Fibroblast of skin of left biceps (primary cell): ENCODE measurements at places on chromosomes 12 and 14.

DNA sequence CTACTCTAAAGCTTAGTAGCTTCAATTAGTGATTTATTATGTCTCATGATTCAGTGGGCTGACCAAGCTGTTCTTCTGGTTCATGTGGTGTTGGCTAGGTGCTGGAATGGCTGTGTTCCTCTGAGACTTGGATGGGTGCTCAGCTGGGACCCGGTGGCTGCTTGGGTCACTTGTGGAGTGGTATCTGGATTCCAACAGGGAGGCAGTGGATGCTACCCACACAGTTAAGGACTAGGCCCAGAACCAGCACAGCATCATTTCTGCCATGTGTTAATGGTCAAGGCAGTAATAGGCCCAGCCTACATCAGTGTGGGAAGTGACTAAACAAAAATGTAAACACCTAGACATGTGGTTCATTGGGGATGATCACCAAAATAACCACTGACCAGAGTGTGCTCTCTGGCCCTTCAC, 72.2 kb downstream of the FGD4 start:
- DNase-seq, result no peak

DNA sequence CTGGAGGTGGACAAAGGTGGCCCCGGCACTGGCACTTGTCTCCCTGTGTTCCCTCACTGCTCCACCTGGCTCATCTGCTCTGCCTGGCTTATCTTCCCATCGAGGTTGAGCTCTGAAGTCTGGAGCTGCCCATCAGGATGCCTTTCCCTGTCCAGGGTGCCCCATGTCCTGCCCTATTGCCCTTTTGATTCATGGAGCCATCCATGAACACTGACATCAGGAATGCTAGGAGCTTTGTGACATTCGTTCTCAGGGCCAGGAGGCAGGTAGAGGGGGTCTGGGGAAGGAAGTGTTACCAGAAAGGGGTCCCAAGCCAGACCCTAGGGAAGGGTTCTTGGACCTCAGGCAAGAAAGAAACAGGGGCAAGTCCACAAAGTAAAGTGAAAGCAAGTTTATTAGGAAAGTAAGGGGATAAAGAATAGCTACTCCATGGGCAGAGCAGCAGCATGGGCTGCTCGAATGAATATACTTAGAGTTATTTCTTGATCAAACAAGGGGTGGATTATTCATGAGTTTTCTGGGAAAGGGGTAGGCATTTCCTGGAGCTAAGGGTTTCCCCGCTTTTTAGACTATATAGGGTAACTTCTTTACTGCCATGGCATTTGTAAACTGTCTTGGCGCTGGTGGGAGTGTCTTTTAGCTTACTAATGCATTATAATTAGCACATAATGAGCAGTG, 51.6 kb downstream of the RIN3 start:
- no peak for DNase-seq

- no peak for DNase-seq
These were observed 249.0 kb downstream of the AACS start for GRCh38 chr12:125314051-125314755.

GRCh38 chr14:77175843-77176242, 5.8 kb upstream of the TMEM63C start:
- DNase-seq, result no peak

GRCh38 chr12:97075934-97076630, 169.0 kb downstream of the NEDD1 start:
- no peak for DNase-seq

DNA sequence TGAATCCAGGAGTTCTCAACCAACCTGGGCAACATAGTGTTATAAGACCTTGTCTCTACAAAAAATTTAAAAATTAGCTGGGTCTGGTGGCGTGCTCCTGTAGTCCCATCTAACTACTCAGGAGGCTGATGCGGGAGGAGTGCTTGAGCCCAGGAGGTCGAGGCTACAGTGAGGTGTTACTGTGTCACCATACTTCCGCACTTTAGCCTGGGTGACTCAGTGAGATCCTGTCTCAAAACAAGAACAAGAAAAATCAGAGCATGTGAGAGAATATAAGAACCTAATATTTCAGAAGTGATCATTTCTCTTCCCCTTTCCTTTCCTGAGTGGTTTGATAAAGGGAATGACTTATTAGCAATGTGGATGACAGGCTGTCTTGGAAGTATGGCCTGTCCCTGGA, 9.5 kb downstream of the TRAF3 start:
- DNase-seq, result no peak

DNA sequence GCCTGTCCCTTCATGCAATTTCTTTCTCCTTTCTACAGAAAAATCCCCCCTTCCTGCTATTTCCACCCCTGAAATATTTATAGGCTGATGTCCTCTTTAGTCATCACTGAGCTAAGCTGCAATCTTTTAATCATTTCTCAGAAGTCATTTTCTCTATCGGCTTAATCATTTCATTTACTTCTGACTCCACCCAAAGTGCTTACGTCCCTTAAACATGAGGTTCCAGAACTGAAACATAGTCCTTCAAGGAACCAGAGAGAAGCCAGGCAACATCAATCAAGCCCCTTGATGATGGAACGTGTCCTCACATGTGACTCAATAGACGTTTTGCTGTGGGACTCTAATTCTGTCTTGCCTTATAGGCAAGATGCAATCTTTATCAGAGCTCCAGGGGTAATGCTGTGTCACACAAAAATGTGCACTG, 148.7 kb upstream of the KRR1 start:
- DNase-seq, result peak; percentile 54

DNA sequence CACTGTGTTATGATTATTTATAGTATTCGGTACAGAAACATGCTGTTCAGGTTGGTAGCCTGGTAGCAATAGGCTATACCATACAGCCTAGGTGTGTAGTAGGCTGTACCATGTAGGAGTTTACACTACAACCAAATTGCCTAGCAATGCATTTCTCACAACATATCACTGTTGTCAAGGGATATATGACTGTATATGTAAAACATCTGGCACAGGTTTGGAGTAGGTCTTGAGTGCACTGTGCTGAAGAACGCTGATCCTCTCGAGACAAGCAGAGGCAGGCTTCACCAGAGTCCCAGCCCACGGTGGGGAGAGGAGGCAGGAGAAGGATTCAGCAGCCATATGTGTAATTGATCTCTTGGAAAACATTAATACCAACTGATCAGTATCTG, 15.0 kb upstream of the TBX5 start:
- DNase-seq, result no peak

GRCh38 chr12:6782119-6782518, 7.2 kb upstream of the CD4 start:
- no peak for DNase-seq

- no peak for DNase-seq
These were observed 41.9 kb upstream of the ABCC9 start for GRCh38 chr12:21983095-21983494.

GRCh38 chr14:31096255-31096654, 70.1 kb upstream of the STRN3 start:
- no peak for DNase-seq

GRCh38 chr12:125221602-125222001, 156.4 kb downstream of the AACS start:
- no peak for DNase-seq

DNA sequence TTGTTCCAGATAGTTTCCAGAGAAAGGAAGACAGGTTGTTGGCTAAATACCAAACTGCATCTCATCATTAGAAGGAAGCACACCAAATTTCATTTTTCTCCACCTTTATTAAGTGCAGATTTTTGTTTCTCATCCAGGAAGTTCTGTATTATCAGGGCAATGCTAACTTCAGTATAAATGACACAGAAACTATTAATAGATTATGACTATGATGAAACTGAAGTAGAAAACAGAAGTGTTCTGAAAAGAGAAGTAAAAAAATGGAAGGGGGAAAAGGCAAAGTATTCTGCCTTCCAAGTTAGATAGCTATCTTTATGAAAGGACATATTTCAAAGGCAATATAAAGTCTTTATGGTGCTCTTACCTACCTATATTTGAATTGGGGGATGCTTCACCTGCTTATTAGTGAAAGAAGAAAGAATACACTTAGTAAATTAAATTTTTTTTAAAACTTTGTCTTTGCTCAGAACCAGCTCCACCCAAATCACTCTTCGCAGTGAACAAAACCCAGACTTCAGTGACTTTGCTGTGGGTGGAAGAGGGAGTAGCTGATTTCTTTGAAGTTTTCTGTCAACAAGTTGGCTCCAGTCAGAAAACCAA, 223.9 kb downstream of the PTPRO start:
- no peak for DNase-seq

DNA sequence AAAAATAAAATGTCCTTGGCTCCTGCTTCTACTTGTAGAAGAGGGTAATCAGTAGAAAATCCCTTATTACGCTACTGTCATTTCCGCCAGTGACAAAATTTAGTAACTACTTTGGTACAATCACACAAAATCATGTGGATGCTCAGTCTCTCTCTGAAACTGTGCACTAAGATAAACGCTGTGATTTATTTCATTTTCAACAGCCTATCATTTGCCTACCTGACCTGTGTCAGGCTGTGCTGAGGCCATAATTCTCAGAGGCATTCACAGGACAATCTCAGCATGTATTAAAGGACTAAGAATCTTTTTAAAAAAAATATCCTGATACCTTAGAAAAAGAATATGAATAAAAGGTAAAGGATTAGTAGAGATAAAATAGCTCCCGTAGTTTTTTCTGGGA, 226.0 kb downstream of the RASSF9 start:
- no peak for DNase-seq

GRCh38 chr12:121404734-121405133, 4.8 kb downstream of the RNF34 start:
- no peak for DNase-seq

DNA sequence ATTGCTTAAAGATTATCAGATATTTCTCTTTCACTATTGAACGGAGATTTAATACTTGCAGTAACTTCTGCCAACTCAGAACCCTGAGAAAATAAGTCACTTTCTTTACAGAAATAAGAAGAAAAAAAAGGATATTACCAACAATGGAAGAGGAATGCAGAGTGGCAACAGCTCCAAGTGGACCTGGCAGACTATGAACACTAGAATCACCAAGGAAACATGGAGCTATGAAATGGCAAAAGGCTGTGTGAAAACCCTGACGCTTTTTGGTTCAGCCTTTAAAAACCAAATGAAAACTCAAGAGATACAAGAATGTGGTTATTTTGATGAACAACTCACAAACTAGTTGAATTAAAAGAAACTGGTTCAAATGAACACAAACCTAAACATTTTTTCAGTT, 17.7 kb downstream of the DTD2 start:
- DNase-seq, result no peak

GRCh38 chr14:76767681-76768656, 6.7 kb downstream of the VASH1 start:
- DNase-seq, result no peak

DNA sequence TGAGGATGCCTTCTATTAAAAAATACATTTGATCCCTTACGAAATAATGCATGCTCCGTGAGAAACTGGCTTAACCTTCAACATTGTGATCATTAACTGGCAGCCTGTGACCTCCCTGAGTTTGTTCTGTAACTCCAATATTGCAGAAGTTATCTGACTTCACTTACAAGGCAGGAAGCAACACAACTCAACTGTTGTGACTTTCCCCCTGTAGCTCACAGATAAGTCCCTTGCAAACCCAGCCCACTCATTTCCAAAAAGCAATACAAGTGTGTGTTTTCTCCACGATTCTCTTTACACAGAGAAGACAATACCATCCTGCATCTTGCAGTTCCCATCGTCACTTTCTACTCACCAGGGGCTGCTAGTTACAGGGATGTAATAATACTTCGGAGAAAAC, 304.7 kb upstream of the TMEM132C start:
- DNase-seq, result no peak

- no peak for DNase-seq
These were observed 22.6 kb downstream of the FRS2 start for GRCh38 chr12:69492739-69493138.

DNA sequence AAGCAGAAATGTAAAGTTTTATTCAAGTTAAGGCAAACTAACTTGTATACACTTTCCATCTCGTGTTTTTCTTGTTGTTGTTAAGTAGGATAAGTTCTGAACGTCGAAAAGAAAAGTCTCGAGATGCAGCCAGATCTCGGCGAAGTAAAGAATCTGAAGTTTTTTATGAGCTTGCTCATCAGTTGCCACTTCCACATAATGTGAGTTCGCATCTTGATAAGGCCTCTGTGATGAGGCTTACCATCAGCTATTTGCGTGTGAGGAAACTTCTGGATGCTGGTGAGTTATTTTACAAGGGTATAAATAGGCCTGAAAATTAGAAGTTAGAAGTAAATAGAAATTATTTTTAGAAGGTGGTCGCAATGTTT, 25.0 kb downstream of the HIF1A start:
- no peak for DNase-seq

DNA sequence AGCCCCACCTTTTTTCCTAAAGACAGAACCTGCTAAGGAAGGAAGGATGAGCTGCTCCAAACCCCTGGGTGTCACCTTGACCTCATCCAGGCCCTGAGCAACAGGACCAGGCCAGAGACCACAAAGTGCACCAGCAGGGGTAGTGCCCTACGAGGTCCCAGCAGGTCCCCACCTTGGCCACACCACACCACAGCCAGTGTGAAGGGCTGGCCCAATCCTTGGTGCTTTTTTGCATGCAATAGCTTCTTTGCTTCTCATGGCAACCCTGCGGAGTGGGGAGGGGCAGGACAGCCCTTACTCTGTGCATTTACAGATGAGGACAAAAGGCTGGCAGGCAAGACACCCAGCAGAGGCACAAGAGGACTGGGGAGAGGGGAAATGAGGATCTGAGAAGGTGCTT, 352.6 kb downstream of the BCL11B start:
- DNase-seq, result no peak

GRCh38 chr12:55725556-55725955, 3.3 kb downstream of the CD63 start:
- no peak for DNase-seq

DNA sequence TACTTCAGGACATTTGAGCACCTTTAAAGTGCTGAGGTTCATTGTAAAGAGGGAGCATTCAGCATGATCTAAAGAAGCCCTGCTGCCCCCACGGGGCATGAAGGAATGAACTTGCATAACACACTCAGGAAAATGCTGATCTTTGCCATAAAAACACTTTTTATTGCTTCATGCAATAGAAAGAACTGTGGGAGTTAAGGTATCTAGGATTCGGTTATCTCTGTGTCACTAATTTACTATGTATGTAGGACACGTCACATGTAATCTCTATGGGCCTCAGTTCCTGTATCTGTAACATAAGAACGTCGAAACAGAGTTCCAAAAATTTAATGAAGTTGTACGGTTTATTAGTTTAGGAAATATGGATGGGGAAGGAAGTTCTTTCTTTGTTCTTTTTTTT, 33.0 kb downstream of the BTBD7 start:
- no peak for DNase-seq

DNA sequence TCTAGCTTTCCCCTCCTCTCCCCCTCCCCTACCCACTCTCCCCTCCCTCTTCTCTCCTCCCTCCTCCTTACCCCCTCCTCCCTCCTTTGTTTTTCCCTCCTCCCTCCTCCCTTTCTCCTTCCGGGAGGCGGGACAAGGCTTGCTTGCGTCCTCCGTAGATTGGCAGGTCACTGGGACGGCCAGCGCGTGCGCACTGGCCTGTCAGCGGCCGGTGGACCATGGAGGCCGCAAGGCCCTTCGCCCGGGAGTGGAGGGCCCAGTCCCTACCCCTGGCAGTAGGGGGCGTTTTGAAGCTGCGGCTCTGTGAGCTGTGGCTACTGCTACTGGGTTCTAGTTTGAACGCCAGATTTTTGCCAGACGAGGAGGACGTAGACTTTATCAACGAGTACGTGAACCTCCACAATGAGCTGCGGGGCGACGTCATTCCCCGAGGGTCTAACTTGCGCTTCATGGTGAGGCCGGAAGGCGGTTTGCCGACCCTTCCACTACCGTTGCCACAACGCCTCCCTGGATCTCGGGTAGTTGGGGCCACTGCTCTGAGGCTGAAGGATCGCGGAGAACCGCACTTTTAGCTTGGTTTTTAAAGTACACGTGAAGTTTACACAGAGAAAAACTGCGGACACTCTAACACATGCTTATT, at the start of gene GLIPR1L2:
Gene GLIPR1L2 (plus strand): TSS at position 191 of the 640 bp plus-strand sequence. CDS start 28 bp downstream, at position 219.
- peak; percentile 95 for DNase-seq

GRCh38 chr12:580813-581212, 82.4 kb downstream of the NINJ2 start:
- no peak for DNase-seq
